ENCODE measurements at places on chromosomes 2 and 18.

- DNase-seq: no peak
Measured at GRCh38 chr2:155363349-155363888, 664.9 kb downstream of the KCNJ3 start.

GRCh38 chr2:7241041-7241745, 324.0 kb downstream of the RNF144A start:
- no peak for DNase-seq

GRCh38 chr2:20916604-20917286, 93.8 kb upstream of the LDAH start:
- no peak for DNase-seq

DNA sequence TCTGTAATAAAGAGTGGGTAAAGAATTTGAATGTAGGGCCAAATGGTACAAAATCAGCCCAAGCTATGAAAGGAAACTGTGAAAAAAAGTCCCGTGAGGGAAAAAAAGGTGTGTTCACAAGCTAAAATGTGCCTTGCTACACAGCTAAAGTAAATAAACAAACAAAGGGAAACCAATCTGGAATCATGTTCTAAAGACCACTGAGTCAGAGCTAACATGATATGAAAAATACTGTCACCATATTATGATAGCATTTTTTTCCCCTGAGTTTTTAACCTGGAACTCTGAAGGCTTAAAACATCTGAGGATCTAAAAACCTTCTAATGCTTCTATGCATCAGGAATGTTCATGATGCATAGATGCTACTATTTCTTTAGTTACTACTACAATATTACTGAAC, 58.8 kb downstream of the SCN1A start:
- no peak for DNase-seq

GRCh38 chr18:22194151-22194598, 24.8 kb downstream of the GATA6 start:
- no peak for DNase-seq

GRCh38 chr2:88933980-88934379, 242.5 kb downstream of the RPIA start:
- DNase-seq: no peak

- no peak for DNase-seq
Measured at GRCh38 chr2:15795426-15795825, 144.9 kb upstream of the MYCN start.

GRCh38 chr2:237592425-237592980, 2.0 kb upstream of the RAB17 start:
- no peak for DNase-seq

GRCh38 chr2:127261804-127262406, 32.0 kb downstream of the ERCC3 start:
- no peak for DNase-seq

DNA sequence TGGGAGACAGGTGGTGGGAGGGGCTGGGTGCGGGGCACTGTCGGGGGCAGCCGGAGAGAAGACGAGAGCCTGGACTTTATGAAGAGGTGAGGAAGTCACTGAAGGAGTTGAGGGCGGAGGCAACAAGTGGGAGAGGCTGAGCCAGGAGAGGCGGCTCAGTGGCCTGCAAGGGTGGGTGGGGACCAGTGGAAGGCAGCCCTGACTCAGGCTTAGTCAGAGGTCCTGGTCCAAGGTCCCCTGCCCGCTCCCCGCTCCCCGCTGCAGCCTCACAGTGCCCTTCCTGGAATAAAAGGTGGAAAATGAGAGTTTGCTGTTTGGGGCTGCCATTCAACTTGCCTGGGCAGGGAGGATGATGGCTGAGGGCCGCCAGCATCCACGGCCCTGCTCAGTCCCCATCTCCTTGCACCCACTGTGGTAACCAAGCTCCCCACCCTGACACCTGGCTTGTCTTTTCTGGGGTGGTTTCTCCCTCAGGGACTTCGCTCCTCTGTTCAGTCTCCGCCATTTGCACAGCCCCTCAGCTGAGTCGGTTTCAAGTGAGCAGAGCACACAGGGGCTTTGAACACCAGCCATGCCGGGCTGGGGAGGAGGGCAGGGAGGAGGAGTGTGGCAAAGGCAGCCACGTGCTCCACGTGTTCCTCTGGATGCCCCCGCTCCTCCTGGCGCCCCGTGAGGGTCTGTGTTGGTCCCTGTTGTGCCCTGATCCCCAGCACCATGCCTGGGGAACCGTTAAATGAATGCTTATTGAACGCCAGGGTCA, 13.7 kb upstream of the RALB start:
- no peak for DNase-seq

GRCh38 chr2:939936-940601, 10.6 kb upstream of the SNTG2 start:
- DNase-seq: no peak

DNA sequence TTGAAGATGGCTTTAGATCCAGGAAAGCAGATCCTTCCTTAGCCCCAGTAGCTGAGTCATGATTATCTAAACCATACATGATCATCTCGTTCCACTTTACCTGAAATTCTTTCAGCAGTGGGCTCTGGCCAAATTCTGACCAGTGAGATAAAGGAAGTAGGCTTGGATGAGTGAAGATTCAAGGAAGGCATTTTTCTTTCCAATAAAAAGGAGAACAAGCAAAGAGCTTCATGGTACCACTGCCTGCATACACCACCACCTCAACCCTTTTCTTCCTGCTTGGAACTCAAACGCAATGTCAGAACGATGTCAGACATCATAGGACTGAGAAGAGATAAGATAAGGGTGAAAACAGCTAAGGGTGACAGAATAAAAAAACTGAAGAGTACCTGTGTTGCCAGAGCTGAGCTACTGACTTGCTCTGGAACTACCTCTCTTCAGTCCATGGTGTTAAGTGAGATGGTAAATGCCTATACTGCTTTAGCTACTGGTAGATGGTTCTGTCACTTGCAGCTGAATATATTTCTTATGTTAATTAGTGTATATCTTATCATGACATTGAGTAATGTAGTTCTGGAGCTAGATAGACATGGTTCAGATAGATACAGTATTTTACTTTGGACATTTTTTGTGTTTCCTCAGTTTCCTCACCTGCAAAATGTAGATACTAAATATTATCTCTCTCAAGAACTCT, 58.7 kb upstream of the ACVR1 start:
- DNase-seq: no peak

DNA sequence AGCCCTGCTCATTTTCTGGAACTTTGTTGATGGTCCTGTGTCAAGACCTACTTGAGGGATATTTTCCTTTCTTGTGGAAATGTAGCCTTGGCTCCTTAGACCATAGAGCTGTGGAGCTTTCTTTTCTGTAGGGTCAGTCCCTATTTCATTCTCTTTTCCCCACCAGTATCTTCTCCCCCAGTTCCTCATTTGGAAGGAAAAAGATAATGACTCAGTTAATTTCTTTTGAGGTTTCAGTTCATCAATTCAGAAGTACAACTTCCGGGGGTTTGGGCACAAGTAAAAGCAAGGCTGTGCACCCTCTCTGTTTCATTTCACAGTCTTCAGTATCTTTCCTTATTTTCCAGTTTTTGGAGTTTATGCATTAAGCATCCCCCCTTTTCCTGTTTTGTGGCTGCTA, 70.7 kb downstream of the CDC42EP3 start:
- DNase-seq: no peak

DNA sequence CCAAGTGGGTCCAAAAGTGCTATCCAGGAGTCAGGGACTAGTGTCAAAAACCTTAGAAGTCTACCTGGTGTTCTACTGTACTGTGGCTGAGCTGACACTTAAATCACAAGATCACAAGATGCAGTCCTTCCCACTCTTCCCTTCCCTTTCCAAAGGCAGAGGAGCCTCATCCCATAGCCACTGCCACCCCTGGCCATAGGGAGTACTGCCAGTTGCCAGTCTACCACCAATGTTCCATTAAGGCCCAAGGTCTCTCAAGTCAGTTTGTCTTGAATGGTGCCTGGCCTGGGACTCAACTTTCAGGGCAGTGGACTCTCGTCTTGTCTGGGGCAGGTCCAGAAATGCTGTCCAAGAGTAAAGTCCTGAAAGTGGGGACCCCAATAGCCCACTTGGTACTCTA, 585.6 kb downstream of the NUP35 start:
- DNase-seq: no peak

DNA sequence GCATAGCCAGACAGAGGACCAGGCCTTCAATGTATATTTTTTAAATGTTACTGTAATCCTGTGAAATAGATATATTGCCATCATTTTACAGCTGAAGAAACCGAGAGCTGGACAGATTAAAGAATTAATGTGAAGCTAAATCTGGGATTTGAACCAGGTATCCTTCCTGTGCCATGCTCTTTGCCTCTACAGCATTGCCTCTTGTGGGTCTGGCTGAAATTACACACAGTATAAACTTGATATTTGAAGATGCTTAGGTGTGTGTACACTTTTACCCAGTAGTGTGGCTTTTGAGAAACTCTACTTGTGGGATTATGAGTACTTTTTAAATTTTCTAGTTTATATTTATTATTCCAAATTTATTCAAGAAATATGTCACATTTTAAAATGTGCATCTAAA, 264.5 kb downstream of the CNTNAP5 start:
- no peak for DNase-seq

GRCh38 chr2:224309176-224309575, 92.7 kb downstream of the FAM124B start:
- no peak for DNase-seq

- no peak for DNase-seq
Measured at GRCh38 chr2:232927032-232927792, 57.1 kb downstream of the SNORC start.

- no peak for DNase-seq
Measured at GRCh38 chr18:70256184-70256583, 32.7 kb upstream of the SOCS6 start.

DNA sequence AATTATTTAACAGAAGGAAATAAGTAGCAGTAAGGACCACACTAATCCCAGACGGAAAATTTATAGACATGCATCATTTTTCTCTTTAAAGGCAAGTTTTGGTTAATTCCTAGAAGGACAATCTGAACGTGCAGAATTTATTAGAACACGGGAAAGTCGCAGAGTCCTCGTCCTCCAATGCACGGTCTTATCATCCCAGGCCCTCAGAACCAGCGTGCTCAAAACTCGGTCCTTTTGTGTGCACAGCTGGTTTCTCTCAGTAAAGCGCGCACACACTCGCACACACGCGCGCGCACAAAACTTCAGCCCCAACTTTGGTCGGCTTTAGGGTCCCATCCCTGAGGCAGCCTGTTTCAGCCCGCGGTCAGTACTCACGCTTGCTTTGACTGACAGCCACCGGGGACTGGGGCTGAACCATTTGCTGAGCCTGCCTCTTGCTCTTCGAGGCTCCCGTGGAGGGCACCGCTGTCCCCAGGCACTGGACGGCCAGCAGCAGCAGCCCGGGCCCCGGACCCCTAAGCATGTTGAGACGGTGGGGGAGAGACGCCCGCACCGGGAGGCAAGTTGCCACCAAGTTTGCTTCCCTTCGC, 493 bp downstream of the FN1 start:
- DNase-seq: no peak

GRCh38 chr2:158482594-158482993, 25.8 kb downstream of the PKP4 start:
- DNase-seq: no peak

DNA sequence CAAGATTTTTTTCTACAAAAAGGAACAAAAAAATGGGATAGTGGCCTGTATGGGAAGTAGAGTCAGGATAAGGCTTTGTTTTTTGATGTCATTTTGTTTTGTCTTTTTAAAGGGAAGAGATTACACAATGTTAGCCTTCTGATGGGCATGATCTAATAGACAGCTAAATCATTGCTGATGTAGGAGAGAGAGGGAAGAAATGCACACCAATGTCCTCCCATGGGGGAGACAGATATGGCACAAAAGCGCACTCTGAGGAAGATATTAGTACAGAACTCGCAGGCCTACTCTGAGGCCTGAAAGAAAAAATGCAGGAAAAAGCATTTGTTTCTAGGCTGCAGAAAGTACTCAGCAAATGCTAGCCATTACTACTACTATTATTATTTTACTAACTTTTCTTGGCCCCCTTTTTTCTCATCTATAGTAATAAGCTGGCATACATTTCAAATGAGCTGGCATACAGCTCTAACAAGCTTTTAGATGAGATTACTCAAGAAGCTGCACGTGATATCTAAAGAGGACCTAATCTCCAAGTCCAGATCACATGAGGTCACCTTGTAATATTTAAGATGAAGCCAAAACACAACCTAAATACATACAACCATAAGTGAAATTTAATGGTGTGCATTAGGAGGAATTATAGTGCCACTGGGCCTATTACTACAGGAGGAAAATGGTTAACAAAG, 269.4 kb upstream of the TANK start:
- DNase-seq: no peak

- DNase-seq: no peak
Measured at GRCh38 chr18:75003039-75003438, 205.9 kb downstream of the PTGR3 start.

DNA sequence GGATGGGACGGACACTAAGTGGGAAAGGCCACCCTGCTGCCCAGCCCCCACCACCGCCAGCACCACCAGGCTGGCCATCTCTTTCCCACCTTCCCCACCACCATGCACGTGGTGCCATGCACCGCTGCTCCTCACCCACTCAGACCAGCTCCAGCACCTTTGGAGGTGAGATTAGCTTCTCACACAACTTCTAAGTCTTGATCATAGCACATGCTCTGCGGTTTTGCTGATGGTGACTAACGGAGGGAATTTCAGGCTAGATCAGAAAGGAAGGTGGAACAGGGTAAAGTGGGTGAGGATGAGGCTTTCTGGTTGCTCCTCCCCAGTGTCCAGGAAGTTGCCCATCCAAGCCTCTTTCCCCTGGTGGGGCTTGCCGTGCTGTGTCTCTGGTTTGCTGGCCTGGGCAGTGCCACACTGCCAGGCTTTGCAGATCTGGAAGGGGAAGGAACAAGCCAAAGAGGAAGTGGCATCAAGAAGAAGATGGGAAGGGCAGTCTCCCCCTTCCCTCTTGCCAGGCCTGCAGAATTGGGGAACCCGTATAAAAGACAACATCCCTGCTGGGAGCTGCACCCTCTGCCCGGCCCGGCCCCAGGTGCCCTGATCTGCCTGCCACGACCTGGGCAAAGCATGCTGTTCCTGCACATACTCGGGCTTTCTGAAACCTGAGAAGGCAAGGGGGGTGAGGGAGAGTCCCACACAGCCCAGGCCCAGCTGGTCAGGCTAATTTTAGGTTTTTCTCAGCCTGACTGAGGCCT, 44.3 kb upstream of the CAB39 start:
- DNase-seq: no peak

- DNase-seq: no peak
Measured at GRCh38 chr2:148604927-148605326, 39.6 kb upstream of the EPC2 start.

DNA sequence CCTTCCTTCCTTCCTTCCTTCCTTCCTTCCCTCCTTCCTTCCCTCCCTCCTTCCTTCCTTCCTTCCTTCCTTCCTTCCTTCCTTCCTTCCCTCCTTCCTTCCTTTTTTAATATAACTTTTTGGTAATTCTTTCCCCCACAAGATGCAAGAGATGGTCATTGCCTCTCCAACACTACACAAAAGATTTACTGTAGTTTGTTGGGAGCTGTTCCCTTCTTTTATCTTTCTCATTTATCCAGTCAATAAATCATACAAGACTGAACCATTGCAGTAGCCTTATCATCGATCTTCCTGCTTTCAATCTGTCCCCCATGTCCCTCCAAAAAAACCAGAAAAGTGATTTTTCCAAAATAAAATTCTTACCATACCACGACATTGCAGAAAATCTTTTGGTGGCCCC, 8.2 kb downstream of the APCDD1 start:
- DNase-seq: no peak

- DNase-seq: no peak
Measured at GRCh38 chr2:203894262-203894661, 26.7 kb downstream of the CTLA4 start.

Measured in activated CD4-positive, alpha-beta T cell treated with anti-CD3 and anti-CD28 coated beads for 4 hours (primary cell).